ENCODE measurements at places on chromosomes 5 and 9.

DNA sequence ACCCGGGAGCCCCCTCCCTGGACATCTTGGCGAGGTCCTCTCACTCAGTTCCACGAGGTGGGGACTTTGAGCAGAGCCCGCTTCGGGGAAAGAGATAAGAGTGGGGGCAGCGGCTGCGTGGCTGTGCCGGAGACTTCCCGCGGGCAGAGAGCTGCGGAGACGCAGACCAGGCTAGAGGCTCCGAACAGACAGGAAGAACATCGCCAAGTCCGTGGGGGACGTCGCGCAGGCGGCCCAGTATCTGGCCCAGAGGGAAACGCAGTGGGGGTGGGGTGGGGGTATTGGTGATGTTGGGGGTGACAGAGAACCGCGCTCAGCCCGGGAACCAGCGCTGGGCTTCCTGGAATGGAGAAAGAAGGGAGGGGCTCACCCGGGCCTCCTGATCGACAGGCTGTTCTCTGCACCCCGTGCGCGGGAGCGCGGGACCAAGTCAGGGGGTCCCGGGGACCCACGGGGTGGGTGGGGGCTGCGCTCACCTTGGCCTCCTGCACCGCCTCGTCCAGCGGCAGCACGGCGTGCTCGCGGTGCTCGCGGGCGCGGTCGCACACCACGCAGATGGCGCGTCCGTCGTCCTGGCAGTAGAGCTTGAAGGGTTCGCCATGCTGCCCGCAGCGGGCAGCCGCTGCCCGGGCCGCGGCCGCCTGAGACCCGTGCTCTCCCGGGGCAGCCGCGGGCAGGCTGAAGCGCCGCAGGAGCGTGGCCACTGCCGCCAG, 727 bp downstream of the TRIM7 start:
- DNase-seq, result no peak

DNA sequence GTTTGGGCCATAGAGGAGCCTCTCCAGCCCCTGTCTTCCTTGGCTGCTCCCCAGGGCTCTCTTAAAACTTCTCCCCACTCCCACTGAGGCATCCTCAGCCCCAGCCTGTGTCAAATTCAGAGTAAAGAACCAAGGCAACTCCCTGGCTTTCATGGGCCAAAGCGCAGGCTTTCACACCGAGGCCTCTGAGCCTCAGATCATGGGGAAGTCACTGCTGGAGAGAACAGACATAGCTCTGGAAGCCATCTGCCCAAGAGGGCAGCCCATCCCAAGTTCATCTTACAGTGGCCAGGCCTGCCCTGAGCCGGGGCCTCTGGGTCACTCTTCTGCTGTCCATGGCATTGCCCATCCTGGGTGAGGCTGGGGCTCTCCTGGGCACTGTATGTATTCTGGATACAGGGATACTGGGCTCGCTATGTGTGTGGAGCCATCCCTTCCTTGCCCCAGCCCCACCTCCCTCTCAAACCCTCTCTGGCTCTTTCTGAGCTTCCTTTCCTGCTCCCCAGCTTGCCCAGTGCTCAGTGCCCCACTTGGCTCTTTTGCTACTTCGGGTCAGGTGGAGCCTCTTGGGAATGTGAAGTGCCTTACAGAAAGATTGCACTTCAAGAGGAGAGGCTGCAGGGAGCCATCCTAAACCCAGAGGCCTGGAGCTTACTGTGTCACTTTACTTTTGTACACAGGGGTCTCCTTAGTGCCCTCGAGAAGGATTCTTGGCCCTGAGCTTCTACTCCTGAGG, 33.0 kb downstream of the TGFBI start:
- no peak for DNase-seq

DNA sequence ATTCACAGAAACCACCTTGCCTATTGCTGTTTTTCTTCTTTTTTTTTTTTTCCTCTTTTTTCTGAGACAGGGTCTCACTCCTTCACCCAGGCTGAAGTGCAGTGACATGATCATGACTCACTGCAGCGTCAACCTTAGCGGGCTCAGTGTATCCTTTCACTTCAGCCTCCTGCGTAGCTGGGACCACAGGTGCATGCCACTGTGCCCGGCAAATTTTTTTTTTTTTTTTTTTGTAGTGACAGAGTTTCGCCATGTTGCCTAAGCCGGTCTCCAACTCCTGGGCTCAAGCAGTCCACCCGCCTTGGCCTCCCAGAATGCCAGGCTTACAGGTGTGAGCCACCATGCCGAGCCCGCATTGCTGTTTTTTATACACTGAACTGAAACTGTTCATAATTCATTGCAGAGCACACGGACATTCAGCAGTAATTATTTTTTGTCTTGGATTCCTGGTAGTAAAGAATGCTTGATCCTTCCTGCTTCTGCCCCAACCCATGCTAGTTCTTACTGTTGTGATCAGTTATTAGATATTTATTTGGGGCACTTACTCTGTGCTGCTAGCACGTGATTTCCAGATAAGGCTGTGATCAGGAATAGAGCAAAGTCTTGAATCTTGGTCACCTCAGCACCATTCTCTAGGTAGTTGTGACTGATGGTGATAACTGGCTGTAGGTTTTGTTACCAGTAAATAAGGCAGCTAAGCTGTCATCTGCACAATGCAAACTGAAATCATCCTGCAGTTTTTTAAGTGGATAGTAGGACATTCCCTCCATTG, 14.0 kb downstream of the MAP3K1 start:
- no peak for DNase-seq

DNA sequence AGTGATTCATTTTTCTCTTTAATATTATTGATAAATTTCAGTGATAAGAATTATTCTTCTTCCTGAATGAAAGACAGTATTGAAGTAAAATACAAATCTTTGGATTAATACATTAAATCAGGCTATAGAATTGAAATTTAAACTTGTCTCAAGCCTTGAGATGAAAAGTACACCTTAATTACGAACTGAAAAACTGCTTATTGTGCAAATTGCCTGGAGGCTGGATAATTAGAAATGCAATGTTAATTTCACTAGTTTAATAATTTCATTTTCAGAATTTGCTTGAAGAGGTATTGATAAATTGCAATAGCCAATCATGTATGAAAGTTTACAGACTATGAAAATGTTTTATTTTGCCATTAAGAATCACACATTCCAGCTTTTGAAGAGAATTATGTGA, 11.0 kb upstream of the CCNH start:
- DNase-seq, result no peak

GRCh38 chr5:14778792-14779070, 92.8 kb downstream of the ANKH start:
- no peak for DNase-seq

- DNase-seq, result no peak
These were observed 10.4 kb downstream of the AMACR start for GRCh38 chr5:33997331-33997983.

- no peak for DNase-seq
These were observed 50.7 kb upstream of the FST start for GRCh38 chr5:53429706-53430105.

GRCh38 chr9:113599646-113600022, 136.1 kb downstream of the RGS3 start:
- DNase-seq, result no peak

DNA sequence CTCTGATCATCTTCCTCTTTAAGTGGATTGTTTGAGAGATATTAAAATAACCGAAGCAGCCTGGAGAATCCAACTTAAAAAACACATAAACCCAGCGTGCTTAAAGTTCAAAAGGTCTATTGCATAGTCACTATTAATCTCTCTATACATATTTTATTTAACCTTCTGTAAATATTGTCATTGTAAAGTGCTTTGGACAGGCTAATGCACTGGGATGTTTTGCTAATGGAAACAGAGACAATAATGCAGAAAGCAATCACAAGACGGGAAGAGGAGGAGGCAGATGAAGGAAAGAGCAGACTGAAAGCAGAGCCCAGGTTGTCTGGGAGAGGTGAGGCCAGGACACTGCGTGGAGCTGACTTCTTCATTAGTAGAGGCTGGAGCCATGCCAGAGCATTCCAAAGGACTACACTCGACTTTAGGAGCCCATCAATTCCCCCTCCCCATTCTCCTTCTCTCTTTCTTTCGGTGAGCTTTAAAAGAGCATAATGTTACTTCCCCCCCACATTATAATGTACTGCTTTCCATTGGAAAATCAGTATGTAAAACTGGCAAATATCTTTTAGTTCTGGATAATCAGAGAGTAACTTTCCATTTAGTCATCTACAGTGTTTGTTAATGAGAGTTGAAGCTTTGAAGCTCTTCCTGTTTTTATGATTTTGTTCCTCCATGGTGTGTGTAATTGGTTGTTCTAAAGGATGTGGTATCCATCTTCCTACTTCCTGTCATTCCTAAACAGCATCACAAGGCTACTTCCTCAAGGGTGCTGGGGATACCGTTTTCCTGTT, 307.3 kb upstream of the MPDZ start:
- no peak for DNase-seq

DNA sequence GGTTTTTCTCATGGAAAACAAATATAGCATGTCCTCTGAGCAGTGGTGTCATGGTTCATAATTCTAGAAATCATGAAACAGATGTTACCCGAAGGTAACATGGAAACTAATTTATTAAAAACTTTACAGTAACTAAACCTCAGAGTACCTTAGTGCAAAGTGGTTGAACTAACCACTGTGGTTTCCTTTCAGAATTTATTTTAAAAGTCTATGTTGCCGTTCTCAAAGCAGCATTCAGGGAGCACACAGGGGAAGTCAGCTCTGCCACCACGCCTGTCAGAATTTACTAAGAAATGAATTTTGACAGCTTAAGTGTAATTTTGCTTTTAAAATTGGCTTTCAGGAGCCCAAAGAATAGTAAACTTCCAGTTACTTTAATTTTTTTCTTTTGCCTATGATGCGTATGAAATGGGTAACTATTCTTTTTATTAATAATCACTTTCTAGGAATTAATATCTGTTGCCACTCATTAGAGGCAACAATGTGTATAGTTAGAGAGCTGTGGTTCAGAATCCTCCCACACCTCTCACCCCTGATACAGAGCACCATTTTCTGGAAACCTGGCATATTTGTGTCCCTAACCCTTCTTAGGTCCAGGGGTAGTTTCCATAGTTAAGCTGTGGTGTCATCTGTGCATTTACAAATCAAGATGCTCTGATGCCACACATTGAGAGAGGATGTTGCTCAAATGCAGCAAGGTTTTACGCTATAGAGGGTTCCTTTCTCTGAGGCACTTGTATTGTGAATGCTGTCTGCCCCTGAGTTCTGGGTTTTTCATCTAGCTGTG, 202.6 kb downstream of the ZSWIM6 start:
- DNase-seq, result no peak

DNA sequence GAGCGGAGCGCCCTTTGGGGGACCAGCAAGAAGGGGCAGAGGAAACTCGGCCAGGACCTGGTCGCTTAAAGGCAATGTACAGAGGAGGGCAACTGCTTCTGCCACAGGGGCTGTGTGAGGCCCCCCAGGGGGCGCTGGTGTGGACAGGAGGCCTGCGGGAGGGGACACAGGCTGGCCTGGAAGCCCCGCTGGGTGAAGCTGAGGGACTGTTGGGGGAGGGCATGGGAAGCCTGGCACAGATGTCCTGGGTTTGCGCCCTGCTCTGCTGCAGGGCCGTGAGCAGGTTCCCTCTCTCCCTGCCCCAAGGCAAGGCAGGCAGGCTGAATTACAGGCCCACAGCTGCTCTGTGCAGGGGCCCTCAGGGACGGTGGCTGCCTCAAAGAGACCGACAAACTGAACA, 5.4 kb downstream of the MED22 start:
- no peak for DNase-seq

- no peak for DNase-seq
These were observed 29.1 kb downstream of the ADAMTS2 start for GRCh38 chr5:179316111-179316551.

DNA sequence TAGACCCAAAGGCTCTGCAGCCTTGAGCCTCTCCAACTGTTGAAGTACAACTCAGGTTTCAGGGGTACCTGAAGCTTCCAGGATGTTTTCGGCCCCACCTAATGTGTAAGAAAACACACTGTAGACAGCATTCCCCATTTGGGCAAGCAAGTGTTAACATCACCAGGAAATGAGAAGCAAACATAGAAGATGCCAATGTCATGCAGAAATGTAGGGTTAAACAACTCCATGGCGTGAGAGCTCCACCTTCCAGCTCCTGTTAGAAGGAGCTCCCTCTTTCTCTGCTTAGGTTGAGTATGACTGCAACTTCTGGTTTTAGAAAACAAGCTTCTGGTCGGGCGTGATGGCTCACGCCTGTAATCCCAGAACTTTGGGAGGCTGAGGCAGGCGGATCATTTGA, 31.0 kb upstream of the DENND1A start:
- DNase-seq, result no peak

DNA sequence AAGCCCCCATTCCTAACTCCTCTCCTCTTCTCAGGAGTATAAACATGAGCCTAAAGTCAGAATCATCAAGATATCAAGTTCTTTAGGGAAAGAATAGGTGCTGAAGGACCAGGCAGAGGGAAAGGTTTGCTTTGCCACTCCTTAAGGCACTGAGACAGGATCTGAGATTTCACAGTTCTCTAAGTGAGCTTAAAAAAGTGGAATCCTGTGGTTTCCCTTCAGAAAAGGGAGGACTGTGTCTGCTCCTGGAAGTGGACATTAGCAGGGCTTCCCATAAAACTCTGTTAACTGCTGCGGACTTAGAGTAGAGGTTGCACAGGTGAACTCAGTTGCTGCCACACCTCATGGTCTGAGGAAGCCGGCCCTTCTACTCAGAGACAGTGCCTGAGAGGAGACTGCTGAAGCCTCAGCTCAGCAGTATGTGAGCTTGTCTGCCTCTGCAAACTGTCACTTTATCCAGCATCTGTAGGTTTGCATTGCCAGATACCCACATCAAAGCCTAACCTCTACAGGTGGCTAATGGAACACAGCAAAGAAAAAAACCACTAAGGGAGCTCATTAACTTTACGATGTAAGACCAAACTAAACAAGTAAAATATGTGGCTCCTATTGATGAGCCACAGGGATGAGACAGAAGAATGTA, 42.9 kb downstream of the RIC1 start:
- DNase-seq, result no peak

GRCh38 chr5:90854169-90854568, 295.6 kb downstream of the ADGRV1 start:
- DNase-seq, result no peak

GRCh38 chr9:89805571-89806292, 200.9 kb downstream of the GADD45G start:
- DNase-seq, result no peak

DNA sequence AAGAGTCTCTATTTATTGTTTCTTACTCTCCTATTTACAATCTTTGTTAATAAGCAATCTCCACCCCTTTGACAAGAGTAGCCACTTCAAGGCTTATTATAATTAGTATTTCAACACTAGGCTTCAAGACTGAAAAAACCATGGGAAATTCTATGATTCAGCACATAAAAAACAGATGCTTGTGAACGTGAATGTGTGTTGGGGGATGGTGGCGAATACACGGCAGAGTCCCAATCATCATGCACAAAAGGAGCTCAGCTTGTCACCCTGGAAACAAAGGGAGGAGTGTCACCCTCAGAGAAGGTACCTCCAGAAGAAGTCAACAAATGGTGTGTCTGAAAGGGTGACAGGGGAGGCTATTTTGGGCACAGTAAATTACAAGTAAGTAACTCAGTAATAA, 157.2 kb upstream of the RETREG1 start:
- no peak for DNase-seq

GRCh38 chr9:19479874-19480273, 71.1 kb downstream of the ACER2 start:
- DNase-seq, result no peak

GRCh38 chr9:12666813-12667212, 26.4 kb upstream of the TYRP1 start:
- no peak for DNase-seq

GRCh38 chr5:133713751-133714150, 101.4 kb upstream of the FSTL4 start:
- no peak for DNase-seq

- DNase-seq, result no peak
These were observed 118.2 kb upstream of the HMHB1 start for GRCh38 chr5:143693651-143694252.

- no peak for DNase-seq
These were observed 598.3 kb downstream of the CCDC171 start for GRCh38 chr9:16150938-16151650.

- DNase-seq, result no peak
These were observed 153.9 kb downstream of the FSTL4 start for GRCh38 chr5:133458435-133458834.

Data from stimulated activated CD8-positive, alpha-beta memory T cell treated with anti-CD3 and anti-CD28 coated beads, Interleukin-15, amount 100 ng/mL, for 1 hour (primary cell).